ENCODE measurements at places on chromosomes 1 and 21.

DNA sequence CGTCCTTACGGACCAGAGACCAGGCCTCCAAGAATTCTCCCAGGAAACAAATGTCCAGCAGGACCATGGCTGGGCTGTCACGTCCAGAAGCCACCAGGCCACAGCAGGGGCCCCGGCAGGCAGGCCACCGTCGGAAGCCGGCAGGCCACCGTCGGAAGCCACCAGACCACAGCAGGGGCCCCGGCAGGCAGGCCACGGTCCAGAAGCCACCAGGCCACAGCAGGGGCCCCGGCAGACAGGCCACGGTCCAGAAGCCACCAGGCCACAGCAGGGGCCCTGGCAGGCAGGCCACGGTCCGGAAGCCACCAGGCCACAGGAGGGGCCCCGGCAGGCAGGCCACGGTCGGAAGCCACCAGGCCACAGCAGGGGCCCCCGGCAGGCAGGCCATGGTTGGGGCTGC lies 67.0 kb upstream of the PDE9A start:
- no peaks in the 10 kb centered on the region for H3K27me3 ChIP-seq
- H3K36me3 ChIP-seq, result no peaks in the 10 kb centered on the region
- DNase-seq, result no peak
- no peak overlapping the region for H3K27ac ChIP-seq

- H3K27me3 ChIP-seq, result no peaks in the 10 kb centered on the region
- H3K4me3 ChIP-seq, result no peak overlapping the region
- H3K27ac ChIP-seq, result no peak overlapping the region
Observed at GRCh38 chr1:43008115-43009060, 49.7 kb upstream of the SLC2A1 start.

DNA sequence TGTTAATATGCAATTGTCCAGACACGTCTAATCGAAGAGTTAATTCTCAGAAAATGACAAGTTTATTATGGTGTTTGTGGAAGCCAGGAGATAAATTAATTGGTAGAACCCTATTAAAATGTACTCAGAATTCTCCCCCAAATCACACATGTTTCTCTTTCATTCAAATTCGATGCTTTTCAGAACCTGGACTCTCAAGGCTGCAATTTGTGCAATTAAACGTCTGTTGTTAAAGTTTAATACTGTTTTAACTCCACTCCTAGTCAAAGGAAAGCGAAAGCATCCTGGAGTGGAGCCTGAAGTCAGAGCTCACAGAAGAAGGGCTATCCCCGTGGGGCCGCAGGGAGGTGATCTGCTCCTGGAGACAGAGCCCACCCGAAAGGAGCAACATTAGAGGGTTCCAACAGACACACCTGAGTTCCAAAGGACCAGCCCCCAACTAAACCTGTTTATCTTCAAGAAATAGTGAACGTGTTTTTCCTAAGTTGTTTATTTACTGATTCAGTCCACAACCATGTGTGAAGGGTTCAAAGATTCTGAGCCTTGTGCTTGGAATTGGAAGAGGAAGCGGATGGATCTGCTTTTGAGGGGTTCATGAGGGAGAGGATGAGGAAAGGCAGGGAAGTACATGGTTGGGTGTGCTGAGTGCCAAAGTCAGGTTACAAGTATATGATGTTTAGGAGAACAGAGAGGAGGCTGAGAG lies 68.0 kb upstream of the AKT3 start:
- no peaks in the 10 kb centered on the region for H3K36me3 ChIP-seq
- H3K4me1 ChIP-seq, result peaks cover 3% of the 10 kb centered on the region
- no peak for DNase-seq

DNA sequence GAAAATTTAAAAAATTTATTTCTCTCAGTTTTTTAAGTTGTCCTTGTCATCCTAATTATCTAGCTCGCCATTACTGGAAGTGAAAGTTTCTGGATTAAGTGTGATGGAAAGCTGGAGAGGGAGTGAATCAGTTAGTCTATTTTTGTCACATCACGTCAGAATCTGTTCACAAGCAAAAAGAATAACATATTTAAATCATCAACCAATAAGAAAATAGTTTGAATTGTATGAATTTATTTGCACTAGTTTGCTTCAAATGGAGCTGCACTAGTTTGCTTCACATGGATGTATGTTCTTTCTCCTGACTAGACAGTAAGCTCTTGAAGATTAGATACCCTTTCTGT lies 22.8 kb downstream of the PHC2 start:
- no peaks in the 10 kb centered on the region for H3K4me1 ChIP-seq
- no peak overlapping the region for H3K27ac ChIP-seq
- H3K36me3 ChIP-seq, result no peaks in the 10 kb centered on the region
- no peaks in the 10 kb centered on the region for H3K27me3 ChIP-seq
- H3K4me3 ChIP-seq, result no peak overlapping the region

DNA sequence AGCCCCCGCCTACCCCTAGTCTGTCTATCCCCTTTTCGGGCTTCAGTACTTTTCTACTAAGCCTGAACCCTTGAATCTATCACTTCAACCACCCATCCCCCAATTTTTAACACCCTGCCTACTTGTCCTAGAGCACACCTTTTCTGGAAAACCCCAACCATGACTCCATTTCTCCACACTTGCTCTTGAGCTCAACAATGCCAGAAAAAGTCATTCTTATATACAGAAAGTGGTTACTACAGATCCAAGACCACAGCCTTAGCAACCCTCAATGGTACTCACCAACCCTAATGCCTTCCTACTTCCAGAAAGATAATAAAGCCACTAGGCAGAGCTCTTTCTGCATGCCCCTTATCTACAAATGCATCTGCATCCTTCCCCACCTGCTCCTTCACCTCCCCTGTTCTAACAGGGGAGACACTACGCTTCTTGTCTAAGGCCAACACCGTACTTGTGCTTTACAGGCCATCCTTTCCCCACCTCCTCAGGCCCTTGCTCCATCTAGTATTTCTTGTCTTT lies 41.2 kb downstream of the DMAP1 start:
- no peaks in the 10 kb centered on the region for H3K27me3 ChIP-seq
- peaks cover 7% of the 10 kb centered on the region for H3K36me3 ChIP-seq
- no peak overlapping the region for H3K27ac ChIP-seq
- DNase-seq, result no peak
- no peak overlapping the region for H3K4me3 ChIP-seq

DNA sequence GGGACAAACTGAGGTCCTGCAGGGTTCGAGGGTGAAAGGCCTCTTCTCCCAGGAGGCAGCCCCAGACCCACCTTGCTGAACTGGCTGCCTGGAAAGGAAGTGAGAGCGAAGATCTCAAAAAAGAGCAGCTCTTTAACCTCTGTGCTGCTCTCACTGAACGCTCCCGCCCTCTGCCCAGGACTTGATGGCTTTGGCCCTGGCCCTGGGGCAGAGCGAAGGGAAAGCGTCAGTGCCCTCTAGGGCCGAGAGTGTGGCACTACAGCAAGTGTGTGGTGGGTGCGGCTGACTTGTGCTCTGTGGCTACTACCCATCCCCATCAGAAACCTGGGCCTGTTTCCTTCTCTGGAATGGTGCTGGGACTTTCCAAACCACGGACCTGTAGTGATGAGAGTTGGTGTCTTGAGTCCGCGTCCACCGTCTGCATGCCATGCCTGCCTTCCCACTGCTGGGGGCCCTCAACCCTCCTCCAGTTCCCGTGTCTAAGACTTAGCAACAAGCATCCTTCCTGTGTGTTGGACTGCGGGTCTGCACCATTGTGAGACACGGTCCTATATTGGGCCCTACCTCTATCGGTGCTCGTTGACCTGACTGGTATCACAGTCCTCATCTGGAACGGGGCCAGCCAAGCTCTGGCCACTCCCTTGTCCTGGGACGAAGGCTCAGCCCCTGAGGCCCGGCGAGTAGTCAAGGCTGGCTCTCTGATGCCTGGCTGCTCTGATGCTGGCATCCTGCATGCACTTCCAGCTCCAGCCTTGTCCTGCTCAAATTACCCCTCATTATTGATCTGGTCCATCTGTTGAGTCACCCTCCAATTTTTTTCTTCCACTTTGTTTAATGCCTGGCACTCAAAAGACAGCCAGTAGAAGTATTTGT lies 180.3 kb downstream of the DISC1 start:
- H3K27ac ChIP-seq, result no peak overlapping the region
- H3K27me3 ChIP-seq, result no peaks in the 10 kb centered on the region
- peaks cover 3% of the 10 kb centered on the region for H3K36me3 ChIP-seq

- peak overlapping the region; percentile 62 for H3K4me3 ChIP-seq
- no peak for DNase-seq
- H3K27ac ChIP-seq, result peak overlapping the region; percentile 95
- H3K36me3 ChIP-seq, result no peaks in the 10 kb centered on the region
- H3K27me3 ChIP-seq, result no peaks in the 10 kb centered on the region
Observed at GRCh38 chr1:239718997-239719628, 332.7 kb downstream of the CHRM3 start.

- H3K4me3 ChIP-seq, result no peak overlapping the region
- peaks cover 4% of the 10 kb centered on the region for H3K4me1 ChIP-seq
- no peak overlapping the region for H3K27ac ChIP-seq
- no peaks in the 10 kb centered on the region for H3K36me3 ChIP-seq
- no peaks in the 10 kb centered on the region for H3K27me3 ChIP-seq
Observed at GRCh38 chr21:35521852-35522505, 472.9 kb upstream of the RUNX1 start.

DNA sequence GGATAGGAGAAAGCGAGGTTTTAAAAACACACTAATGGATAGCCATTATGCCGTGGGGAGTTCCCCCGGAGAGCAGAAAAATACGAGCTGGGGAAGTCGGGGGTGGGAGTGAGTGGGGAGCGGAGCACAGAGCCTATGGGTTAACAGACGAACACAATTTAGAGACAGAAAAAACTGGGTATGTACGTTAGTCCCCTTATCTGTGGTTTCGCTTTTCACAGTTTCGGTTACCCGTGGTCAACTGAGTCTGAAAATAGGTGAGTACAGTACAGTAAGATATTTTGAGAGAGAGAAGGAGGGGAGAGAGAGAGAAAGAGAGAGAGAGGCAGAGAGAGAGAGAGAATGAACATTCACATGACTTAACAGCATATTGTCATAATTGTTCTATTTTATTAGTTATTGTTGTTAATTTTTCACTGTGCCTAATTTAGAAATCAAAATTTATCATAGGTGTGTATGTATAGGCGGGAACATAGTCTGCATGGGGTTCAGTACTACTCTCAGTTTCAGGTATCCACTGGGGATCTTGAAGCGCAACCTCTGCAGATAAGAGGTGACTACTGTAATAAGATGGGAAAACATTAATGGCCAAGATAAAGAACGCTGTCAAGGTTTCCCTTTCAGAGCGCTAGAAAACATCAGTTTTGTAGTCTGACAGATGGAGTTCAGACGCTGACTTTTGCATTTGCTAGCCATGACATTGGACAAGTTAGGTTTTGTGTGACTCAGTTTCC lies 125.6 kb upstream of the LMO4 start:
- H3K27ac ChIP-seq, result no peak overlapping the region
- H3K36me3 ChIP-seq, result no peaks in the 10 kb centered on the region
- H3K27me3 ChIP-seq, result peaks cover 16% of the 10 kb centered on the region
- H3K4me1 ChIP-seq, result no peaks in the 10 kb centered on the region
- no peak for DNase-seq
- H3K4me3 ChIP-seq, result no peak overlapping the region

GRCh38 chr1:59171788-59172187 lies 125.1 kb upstream of the FGGY start:
- no peaks in the 10 kb centered on the region for H3K27me3 ChIP-seq
- H3K27ac ChIP-seq, result no peak overlapping the region
- H3K36me3 ChIP-seq, result no peaks in the 10 kb centered on the region
- no peak for DNase-seq
- H3K4me1 ChIP-seq, result no peaks in the 10 kb centered on the region
- H3K4me3 ChIP-seq, result no peak overlapping the region

- no peak overlapping the region for H3K27ac ChIP-seq
- H3K27me3 ChIP-seq, result no peaks in the 10 kb centered on the region
- no peak for DNase-seq
Observed at GRCh38 chr1:163866564-163866963, 544.8 kb downstream of the NUF2 start.

- H3K36me3 ChIP-seq, result no peaks in the 10 kb centered on the region
- no peak for DNase-seq
- no peak overlapping the region for H3K27ac ChIP-seq
- no peak overlapping the region for H3K4me3 ChIP-seq
Observed at GRCh38 chr1:33256221-33256470, 146 bp upstream of the ZNF362 start.

DNA sequence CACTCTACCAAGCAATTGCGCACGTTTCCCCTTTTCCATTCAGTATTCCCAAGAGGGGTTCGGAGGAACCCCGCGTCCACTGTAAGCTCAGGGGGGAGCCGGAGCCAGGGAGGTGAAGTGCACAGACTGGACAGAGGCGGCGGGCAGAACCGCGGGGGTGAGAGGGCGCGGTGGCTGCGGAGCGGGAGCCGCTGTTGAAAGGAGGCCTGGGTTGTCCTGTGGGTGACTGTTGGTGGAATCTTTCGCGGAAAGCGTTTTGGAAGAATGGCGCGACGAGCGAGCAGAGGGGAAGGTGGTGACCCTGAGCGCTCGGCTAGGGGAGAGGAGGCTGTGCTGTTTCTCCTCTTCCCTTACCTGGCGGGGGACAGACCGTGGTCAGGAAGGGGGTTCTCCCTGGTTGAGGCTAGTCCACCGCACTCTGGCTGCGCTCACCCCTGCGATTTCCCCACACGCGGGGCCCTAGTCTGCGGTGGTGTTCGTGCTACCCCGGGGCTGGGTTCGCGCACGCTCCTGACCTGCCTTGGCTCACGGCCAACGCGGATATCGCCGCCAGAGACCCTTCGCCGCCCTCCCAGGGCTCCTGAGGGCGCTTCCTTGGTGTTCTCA lies 92.8 kb downstream of the PRKAB2 start:
- peaks cover 5% of the 10 kb centered on the region for H3K4me1 ChIP-seq
- DNase-seq, result no peak
- H3K27ac ChIP-seq, result no peak overlapping the region
- H3K27me3 ChIP-seq, result peaks cover 62% of the 10 kb centered on the region
- H3K4me3 ChIP-seq, result peak overlapping the region; percentile 39

DNA sequence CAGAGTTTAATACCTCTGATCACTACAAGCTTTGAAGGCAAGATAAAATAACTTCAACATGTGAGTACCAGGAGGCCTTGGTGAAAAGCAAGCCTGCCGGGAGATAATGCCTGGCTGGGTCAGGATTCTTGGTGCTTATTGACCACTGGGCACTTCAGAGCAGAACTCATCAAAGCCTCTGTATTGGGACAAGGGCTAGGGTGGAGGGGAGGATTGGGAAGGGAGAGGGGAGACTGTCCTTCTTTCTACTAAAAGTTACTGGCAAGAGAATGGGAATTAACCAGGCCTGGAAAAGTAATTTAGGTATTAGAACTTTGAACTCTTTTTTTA lies 35.2 kb downstream of the NEK2 start:
- H3K27ac ChIP-seq, result no peak overlapping the region
- H3K27me3 ChIP-seq, result no peaks in the 10 kb centered on the region
- H3K4me1 ChIP-seq, result peaks cover 4% of the 10 kb centered on the region
- no peak overlapping the region for H3K4me3 ChIP-seq

DNA sequence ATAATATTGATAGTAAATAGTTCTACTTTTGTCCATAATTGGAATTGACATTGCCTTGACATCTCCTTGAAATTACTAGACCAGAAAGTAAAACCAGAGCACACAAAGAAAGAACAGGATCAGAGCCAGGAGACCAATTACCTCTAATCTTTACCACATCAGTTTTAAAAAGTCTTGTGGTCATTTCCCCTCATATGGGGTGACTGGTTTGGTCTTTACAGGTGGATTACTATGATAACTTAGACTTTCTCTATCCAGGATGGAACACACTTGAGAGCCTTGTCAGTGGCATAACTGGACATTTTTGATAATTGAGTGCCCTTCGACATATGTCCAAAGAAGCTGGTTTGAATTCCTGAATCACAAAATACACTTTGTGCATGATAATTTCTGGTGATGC lies 1148.1 kb upstream of the NCAM2 start:
- no peaks in the 10 kb centered on the region for H3K4me1 ChIP-seq
- DNase-seq, result no peak
- no peak overlapping the region for H3K27ac ChIP-seq
- no peaks in the 10 kb centered on the region for H3K36me3 ChIP-seq
- H3K4me3 ChIP-seq, result no peak overlapping the region

GRCh38 chr21:33403128-33403785 lies at the start of gene IFNGR2:
TSS of gene IFNGR2 (plus strand) at chr21:33403413. CDS start at chr21:33403544, 131 bp downstream.
- H3K27me3 ChIP-seq, result no peaks in the 10 kb centered on the region
- no peaks in the 10 kb centered on the region for H3K36me3 ChIP-seq
- peak; percentile 17 for DNase-seq
- H3K4me3 ChIP-seq, result peak within 1 kb of the TSS; percentile 65

Measured in T-cell (primary cell).